ENCODE measurements at places on chromosomes 16 and 17.

DNA sequence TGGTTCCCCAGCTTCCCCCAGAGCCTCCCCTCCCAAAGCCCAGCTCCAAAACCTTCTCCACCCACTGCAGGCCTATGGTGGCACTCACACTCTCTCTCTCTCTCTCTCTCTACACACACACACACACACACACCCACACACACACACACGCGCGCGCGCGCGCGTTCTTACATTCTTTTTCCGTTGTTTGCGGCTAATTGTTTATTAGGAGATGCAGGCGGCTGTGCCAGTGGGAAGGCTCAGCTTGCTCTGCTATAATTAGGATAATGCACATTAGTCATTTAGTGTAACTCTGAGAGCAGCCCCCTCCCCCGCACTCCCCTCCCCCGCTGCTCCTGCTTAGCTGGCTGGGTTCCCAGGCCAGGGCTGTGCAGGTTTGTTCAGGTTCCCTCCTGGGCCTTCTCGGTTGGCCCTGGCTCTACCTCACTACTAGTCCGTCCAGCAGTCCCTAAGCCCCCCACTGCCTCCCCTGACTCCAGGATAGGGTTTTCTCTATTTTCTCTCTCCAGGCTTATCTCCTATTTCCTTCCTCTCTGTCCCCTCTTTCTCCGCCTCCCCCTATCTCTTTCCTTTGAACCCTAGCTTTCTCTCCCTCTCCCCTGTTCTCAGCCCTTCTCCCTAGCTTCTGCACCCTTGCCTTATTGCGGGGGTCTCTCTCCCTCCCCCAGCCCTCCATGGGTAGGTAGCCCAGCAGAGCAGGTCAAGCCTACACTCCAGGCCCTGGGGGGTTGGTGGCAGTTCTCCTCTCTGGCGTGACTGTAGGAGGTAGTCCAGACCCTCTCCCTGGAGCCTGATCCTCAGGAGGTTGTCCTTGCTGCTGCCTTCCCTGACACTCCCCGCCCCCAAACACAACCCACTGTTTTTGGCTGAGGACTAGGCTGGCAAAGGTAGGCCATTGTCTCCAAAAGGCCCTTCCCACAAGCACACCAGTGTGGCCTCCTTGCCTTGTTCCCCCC is 34.0 kb downstream of the TMEM132E start:
- peak; percentile 21 for DNase-seq

- peak; percentile 91 for DNase-seq
Measured at GRCh38 chr16:85390511-85391174, 222.5 kb upstream of the GSE1 start.

GRCh38 chr17:5775098-5775497 is 190.8 kb upstream of the NLRP1 start:
- DNase-seq: no peak

- peak; percentile 15 for DNase-seq
Measured at GRCh38 chr16:68116256-68116867, 31.2 kb downstream of the NFATC3 start.

DNA sequence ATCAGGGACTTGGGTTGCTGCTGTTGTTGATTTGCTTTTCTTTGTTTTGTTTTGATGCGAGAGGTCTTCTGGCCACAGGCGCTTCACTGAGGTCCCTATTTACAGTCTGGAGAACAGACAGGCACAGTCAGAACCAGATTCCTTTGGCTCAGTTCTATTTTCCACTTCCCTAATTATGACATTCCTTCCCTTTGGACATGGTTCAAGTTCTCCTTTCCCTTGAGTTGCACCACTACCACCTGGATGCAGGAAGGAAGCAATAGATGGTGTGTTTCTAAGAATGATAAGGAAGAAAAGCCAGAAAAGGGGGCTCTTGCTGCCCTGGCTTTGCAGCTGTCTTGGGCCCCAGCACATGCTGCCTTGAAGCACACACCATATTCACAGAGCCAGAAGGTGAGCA is 160.6 kb downstream of the MAF start:
- no peak for DNase-seq

DNA sequence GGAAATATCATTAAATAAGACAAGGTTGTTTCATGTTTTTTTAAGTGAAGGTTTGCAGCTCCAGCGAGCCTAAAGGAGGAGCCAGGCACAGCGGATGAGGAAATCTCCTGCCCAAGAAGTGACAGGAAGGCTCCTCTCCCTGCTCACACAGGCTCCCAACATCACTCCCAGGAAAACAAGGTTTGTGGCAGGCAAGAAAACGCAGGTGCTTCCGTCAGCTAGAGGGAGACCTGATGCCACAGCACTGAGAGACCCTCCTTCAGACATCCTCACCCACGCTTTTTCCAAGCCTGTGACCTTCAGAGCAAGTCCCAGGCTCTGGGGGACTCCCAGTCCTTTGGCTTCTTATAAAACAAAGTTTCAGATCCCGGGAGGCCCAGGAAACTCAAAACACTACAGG is 89.7 kb downstream of the ZNF423 start:
- no peak for DNase-seq

DNA sequence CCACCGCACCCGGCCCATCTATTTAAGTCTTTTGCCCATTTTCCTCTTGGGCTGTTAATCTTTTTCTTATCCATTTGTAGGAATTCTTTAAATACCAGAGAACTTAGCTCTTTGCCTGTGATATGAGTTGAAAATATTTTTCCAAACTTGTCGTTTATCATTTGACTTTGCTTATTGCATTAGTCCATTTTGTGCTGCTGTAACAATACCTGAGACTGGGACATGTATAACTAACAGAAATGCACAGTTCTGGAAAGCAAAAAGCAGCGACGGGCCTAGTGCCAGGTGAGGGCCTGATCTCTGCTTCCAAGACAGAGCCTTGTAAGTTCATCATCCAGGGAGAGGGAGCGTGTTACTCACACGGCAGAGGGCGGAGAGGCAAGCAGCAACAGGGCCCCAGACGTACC is 25.6 kb upstream of the BHLHA9 start:
- DNase-seq: no peak

GRCh38 chr17:52383493-52384100 is 225.1 kb upstream of the CA10 start:
- DNase-seq: peak; percentile 23

All from fibroblast of skin of right quadriceps (primary cell).